ENCODE measurements at places on chromosomes 4 and X.

DNA sequence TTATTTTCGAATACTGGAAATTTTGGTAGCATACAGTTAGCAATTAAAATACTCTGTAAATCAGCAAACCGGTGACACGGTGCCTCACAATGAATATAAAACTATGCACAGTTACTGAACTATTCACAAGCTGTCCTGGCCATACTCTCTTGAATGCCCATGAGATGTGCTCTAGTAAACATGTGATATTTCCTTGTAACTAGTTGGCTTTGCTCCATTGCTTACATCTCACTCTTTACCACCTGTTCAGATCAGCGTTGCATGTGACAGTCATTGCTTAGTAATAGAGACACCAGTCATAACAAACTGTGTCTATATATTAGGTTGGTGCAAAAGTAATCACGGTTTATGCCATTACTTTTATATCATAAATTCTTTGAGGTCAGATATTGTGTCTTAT is 897.9 kb upstream of the FTHL17 start:
- no peak for DNase-seq

GRCh38 chr4:122163301-122163700 is 11.2 kb downstream of the BLTP1 start:
- no peak for DNase-seq

DNA sequence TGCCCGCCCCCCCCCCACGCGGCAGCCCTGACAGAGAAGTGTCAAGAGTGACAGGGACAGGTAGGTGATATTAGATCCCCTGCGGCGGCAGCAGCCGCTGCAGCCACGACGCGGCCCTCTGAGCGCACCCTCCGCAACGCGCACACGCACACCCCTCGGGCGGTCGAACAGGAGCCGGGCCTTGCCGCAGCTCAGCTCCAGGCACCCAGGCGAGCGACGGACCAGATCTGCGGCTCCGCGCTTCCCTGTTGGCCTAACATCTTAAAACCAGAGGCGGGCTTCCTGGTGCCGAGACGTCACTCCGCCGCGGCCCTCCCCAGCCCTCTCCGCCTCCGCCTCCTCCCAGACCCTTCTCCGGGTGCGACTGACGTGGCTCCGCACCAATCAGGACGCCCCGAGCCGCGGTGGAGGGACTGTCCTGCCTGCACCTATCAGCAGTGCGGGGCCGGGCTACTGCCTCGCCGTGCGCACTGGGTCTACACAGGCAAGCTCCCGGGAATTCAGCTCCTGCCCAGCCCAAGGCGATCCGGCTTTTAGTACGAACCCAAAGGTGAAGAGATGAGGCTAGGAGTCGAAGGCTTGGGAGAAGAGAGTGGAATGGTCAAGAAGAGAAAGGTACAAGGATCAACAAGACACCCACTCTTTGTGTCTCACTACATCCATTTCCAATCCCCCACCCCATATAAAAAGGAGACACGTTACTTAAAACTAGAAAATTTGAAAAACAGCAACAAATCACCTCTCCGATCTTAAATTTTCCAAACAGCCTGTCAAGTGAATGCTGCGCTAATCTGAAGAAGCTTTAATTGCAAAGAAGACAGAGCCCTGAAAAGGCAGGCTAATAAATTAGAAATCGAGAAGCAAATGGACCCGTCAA is at the start of gene PITX2:
TSS of gene PITX2 (minus strand) at position 237 of the 877 bp plus-strand sequence. CDS start 617 bp downstream, outside the sequence.
- no peak for DNase-seq

DNA sequence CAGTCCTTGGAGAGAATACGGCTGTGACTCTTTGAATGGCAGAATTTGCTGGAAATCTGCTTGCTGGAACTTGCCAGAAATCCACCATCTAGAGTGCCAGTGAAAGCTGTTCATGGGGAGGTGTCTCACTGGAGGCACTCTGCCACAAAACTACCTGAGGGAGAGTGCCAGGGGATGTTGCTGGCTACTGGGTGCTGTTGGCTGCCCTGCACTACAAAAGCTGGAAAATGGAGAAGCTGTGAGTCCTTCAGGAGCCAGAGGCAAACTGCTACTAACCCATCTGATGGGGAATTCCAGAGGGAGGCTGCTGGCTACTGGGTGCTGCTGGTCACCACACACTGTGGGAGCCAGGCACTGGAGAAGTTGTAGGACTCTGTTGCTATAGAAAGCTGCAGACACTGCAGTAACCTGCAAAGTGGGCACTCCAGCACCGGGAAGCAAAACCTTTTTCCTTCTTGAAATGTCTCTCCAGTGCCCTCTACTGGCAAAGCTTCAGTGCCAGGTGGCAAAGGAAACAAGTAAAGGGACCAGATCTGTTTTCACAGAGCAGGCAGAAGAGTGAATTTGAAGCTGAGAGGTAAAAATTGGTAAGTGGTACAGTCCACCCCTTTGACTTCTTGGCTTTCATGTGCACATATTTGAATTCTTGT is 47.8 kb upstream of the HSD17B10 start:
- DNase-seq, result peak; percentile 4

- DNase-seq, result no peak
Observed at GRCh38 chr4:7759216-7759615, 180.4 kb downstream of the AFAP1 start.

- DNase-seq, result no peak
Observed at GRCh38 chr4:3315566-3315965, 22.7 kb downstream of the RGS12 start.

- no peak for DNase-seq
Observed at GRCh38 chrX:68728186-68728585, 80.7 kb downstream of the STARD8 start.

- no peak for DNase-seq
Observed at GRCh38 chr4:8920289-8920965, 48.8 kb upstream of the HMX1 start.

GRCh38 chrX:18151157-18151556 is 69.5 kb downstream of the BEND2 start:
- DNase-seq, result no peak

DNA sequence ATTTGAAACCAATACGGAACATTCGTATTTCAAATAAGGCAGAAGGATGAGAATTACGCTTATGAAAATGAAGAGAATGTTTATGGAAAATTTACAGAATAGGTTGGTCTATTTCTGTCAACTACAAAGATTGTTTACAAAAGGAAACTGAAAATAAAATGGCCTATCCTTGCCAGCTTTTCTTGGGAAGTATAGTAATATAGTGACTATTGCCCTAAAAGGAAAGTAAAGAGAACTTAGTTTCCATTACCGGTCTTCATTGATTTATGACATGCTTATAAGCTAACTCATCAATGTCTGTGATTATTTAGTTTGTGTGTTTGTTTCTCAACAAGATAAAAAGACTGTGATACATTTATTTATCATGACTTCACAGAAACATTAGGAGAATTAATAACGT is 2.9 kb upstream of the SPRY1 start:
- no peak for DNase-seq

DNA sequence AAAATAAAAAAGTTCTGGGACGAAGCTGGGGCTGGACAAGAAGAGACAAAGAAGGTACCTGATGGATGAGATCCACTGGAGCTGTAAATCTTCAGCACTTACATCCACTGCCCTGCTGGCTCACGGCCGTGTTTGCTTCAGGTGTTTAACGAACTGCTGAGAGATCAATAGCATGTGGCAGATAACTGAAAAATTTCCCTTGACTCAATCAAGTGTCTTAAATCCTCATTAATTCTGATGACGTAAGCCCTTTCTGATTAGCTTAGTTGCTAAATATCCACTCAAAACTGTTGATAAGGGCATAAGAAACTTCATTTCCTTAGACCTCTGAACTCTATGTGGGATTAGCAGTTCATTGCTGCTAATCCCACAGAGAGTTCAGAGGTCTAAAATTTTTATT is 354.2 kb upstream of the HS3ST1 start:
- no peak for DNase-seq

DNA sequence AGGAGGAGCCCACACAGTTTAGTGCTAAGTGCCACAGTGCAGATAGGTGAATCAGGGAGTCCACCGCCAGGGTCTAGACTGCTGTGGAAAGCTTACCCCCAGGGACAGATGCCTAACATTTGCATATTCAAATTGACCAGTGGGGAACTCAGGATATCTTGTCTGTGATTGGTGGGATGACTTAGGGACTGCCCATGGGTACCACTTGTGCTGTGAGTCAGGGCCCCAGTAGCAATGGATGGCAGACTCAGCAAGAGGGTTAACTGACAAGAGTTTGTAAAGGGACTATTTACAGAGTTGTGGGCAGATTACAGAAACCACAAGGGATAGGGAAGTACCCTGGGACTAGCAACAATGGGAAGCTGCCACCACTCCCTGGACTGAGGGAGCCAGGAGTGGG is 282.1 kb downstream of the BCOR start:
- no peak for DNase-seq

DNA sequence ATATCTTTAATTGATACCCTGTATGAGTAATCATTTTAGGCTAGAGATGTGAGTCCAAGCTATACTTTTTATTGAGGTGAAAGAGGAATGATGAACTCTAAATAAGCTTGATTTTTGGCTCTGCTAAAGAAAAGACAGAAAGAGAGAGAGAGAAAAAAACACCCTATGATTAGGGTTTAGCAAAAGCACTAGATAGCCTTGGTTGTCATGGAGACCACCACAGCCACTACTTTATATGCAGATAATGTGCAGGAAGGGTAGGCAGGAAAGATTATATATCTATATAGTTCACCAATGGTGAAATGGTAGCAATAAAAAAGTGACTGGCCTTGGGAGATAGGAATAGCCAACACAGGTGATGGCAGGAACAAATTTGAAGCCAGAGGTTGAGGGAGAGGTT is 69.9 kb upstream of the CAMK2D start:
- DNase-seq, result no peak

DNA sequence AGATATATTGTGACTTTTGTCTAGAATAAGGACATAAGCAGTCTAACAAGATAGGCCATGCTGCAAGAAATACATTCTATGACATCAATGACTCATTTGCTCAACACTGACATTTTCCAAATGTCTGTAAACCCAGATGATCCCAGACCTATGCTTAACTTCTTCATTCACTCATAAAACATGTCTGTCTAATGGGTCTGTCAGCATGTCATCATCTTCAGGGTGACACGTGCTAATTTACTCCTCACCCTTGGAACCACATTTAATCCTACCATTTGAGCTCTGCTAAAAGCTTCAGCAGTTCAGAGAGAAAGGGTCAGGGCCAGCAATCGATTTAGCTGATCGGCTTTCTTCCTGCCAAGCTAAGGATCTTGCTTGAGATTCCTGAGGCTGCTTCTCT is 109.4 kb upstream of the MAP3K15 start:
- DNase-seq, result no peak

- no peak for DNase-seq
Observed at GRCh38 chr4:162952232-162952631, 214.5 kb downstream of the NAF1 start.

- DNase-seq, result no peak
Observed at GRCh38 chrX:3362956-3363355, 16.5 kb upstream of the MXRA5 start.

DNA sequence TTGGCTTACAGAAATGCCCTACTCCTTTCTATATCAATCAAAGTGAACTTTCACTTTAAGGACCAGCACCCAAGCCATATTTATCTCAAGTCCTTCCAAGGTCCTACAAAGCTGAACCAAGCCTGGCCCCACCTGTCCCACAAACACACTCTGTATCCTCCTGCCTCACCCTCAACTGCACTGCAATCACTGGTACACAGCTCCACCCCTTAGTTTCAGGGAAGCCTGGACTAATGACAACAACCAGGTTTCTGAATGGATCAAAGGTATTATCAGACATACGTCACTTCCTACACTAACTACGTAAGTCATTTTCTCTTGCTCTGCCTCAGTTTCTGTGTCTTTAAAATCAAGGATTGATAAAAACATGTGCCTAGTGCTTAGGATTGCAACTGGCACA is 205.6 kb upstream of the HS3ST1 start:
- no peak for DNase-seq

DNA sequence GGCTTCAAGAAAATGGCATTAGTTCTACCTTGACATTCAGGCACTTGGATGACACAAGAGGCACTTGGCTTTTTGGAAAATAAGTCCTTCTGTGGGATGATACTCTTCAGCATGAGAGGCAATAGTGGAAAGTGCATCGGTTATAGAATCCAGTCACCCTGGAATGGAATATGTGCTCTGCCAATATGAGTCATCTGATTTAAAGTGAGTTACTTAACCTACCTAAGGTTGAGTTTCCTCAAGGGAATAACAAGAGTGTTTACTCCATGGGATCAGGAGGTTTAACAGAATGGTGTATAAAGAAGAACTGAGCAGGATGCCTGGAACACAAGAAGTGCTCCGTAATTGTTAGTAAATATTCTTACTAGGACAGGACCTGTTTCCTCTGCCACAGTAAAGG is 10.7 kb downstream of the SLC39A8 start:
- no peak for DNase-seq

DNA sequence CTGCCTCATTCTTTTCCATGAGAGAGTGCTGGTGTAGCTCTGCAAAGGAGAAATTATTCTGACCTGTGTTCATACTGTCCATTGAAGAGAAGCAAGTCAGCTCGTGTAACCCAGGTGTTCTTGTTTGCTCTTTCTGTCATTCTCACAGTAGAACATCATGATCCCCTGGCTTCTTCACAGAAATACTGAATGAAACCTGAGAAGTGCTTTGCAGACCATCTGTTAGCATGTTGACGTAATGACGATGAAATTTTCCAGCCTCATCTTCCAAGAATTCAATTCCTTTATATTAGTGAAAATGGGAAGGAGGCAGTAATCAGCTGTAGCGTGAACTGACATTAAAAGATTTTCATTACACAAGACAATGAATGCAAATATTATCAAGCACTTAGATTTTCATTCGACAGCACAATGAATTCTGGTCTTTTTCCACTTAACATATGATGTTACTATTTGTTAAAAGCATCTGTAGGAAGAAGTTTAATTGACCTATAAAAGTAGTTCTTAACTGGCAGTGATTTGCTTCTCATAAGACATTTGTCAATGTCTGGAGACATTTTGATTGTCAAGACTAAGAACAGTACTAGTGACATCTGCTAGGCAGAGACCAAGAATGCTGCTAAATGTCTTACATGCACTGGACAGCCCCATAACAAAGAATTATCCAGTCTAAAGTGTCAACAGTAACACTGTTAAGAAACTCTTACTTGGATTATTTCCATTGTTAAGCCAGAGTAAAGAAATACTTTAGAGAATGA is 246.3 kb downstream of the BANK1 start:
- no peak for DNase-seq

- no peak for DNase-seq
Observed at GRCh38 chrX:13695601-13696115, 6.7 kb downstream of the RAB9A start.

DNA sequence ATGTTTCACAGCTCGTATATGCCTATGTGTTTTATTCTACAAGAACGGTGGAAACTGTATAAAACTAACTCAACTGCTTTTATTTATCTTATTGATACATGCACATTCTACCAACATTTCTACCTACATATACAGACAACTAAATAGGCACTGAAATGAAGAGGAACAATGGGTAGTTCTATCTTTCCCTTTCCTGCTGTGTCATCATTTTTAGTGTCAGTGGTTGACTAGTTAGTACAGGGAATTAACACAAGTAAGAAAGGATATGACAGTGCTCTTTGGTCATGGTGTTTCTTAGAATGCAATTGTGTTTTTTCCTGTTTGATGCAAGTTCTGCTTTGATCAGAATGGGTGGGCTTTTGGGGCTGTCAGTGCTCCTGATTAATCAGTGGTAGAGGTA is 293.8 kb upstream of the CTSO start:
- no peak for DNase-seq

- no peak for DNase-seq
Observed at GRCh38 chrX:114584375-114584943, 573 bp downstream of the HTR2C start.

Data from activated CD8-positive, alpha-beta memory T cell treated with anti-CD3 and anti-CD28 coated beads for 48 hours (primary cell).